Cardiac septum (tissue), 1 donor: ENCODE measurements at places on chromosomes 3 and 15. TPM values are rescaled to one million over a fixed set of nuclear protein-coding genes. Genes with fewer than 3 reads are reported as not detected.

DNA sequence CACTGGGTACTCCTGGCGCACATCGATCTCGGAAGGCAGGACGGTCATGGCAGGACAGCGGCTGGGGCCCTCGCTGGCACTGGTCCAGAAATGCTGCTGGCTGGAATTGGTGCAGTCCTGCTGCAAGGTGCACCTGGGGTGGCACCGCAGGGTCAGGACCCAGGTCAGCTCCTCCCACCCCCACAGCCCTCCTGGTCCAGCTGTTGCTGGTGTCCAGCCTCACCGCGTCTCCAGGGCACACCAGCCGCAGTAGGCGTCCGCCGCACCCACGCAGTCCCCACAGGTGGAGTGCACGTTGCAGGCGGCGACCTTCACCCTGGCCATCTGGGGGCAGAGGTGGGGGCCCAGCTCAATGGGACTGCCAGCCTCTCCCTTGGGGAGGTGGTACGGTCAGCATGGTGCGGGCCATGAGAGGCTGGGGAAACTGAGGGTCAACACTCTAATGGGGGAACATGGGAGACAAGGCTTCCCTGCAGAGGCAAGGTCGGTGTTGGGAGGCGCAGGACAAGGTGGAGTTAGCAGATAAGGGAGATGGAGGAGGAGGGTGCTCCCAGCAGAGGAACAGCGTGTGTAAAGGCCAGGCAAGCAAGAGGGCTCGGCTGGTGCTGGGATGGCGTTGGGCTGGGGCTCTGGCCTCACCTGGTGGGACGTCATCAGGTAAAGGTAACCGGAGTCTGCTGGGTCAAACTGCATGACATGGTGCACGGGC, 20.4 kb downstream of the PLXND1 start:
- no peak for DNase-seq

DNA sequence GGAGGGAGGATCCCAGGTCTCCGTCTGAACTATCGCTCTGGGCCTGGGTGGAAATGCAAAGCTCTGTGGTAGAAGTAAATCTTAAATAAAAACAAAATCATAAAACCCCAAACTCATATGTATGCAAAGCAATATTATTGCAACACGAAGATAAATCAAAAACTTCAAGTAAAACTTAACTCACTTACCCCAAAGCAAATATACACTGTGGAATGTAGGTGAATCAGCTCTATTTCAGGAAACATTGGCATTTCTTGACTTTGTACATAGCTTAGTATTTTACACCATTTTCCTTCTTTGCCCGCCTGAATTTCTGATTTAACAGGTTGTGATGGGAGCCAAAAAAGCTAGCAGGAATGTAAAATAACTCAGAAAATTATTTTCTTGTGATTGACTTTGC, 126.2 kb downstream of the TPRG1 start:
- no peak for DNase-seq

- DNase-seq, result no peak
Measured at GRCh38 chr15:52220937-52221660, 29.9 kb upstream of the GNB5 start.

- no peak for DNase-seq
Measured at GRCh38 chr3:25038271-25038670, 389.8 kb upstream of the RARB start.

- no peak for DNase-seq
Measured at GRCh38 chr3:56314842-56315241, 153.4 kb downstream of the ERC2 start.

- DNase-seq, result no peak
Measured at GRCh38 chr3:38379201-38379770, 32.7 kb downstream of the XYLB start.

DNA sequence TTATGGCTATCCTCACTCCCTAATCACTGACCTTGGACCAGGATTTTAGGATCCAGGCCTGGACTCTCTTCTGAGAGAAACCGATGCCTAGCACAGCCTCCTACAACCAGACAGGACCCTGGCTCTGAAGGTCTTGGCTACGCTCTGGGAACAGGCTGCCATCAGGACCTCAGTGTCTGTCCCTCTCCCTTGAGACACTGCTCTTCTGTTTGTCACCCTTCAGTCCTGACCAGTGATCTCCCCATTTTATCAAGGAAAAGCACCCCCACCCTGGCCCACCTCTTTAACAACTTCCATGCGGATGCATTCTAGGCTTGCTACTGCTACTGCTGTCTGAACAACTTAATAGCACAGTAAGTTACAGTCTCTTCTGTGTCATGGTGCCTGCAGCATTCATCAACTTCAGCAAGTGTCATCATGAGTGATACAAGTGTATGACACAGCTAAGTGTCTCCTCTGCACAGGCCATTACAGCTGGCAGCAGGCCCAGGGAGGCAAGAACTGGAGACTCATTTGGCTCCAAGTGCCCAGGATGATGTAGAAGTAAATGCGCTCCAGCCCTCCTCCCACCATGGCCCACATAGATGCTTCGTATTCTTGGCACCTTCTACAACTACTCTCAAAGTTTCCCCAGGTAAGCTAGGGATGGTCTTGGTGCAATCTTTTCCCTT, 302.4 kb downstream of the EPHB1 start:
- no peak for DNase-seq

DNA sequence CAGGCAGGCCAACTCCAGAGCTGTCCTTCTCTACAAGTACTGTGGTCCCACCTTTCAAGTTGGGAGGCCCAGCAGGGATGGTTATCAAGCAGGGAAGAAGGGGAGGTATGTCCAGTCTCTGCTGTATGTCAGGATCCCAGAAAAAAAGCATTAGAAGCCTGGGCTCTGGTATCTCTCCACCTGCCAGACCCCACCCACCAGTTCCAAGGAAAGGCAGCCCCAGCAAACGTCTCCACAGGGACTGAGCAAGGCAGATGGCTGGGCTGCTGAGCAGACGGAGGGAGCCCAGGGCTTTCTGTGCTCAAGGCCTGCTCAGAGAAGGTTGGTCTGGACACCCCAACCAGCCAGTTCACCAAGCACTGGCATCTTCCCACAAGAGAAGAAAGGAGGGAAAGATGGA, 287.8 kb downstream of the XXYLT1 start:
- no peak for DNase-seq

DNA sequence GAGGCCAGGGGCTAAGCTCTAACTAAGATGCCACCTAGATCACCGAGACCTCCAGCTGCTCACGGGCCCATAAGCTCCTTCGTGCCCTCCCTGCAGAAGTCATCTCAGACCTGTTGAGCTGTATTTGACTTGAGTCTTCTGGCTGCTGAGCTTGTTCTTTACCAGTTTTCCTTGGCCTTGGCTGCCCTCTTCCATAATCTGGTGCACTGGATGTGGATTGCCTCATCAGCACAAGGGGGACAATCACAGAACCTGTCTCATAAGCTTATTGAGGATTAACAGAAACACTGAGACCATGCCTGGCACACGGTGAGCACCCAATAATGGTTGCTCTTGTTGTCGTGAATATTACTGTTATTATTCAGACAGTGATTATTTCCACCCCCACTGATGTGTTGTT, 101.1 kb downstream of the EPHB1 start:
- DNase-seq, result no peak

DNA sequence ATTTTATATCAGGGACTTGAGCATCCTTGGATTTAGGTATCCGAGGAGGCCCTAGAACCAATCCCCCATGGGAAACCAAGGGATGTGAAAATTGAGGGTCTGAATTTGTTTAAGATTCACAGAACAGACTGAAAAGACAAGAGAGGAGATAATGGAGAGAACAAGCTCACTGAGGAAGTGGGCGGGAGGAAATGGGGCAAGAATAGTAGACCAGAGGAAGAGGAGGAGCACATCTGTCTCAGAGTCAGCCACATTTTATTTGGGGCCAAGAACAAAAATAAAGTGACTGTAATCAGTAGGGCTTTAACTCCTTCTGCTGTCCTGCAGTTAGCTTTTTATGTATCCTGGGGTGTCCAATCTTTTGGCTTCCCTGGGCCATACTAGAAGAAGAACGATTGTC, 63.8 kb downstream of the BLM start:
- DNase-seq, result no peak

DNA sequence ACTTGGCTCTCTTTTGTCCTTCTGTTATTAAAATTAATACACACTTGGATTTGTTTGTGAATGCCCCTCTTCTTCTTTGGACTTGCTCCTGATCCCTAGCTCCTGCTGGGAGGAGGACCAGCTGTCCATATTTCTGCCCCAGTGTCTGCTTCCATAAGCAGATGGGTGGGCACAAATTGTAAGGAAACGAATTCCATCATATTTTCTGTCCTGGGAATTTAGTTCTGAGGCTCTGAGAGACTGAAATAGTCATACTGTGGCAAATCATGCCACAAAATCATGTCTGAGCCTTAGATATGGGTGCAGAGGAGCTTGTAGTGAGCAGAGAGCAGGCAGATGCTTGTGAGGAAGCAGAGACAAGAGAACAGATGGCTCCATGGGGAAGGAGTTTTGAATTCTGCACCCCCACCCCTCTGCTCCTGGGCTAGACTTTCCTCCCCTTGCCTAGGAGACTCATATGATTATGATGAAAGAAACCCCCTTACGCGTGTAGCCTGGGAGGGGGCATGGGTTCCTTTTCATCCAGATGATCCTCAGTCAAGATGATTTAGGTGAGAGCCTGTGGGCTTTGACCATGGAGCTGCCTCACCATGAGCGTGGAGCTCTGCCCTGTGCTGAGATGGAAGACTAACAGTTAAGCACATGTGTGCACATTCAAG, 50.6 kb downstream of the SV2B start:
- DNase-seq, result no peak

DNA sequence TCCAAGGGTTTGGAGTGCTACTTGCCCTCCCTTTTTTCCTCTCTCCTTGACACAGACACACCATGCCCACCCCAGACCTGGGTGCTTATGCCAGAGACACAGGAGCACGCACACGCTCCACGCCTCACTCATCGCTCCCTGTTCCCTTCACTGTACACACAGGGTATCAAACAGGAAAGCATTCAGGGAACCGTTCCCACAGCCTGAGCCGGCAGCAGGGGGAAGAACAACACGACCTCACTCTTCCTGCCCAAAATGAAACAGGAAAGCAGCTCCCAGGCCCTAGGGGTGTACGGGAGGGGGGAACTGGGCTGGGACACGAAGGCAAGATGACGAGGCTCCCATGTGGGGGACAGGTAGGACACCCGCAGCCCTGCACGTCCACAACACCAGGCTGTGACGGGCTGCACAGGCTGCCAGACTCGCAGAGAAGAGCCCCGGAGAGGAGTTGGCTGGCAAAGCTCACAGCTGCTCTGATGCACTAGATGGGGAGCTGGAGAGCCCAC, 11.2 kb downstream of the DLL4 start:
- DNase-seq, result no peak

DNA sequence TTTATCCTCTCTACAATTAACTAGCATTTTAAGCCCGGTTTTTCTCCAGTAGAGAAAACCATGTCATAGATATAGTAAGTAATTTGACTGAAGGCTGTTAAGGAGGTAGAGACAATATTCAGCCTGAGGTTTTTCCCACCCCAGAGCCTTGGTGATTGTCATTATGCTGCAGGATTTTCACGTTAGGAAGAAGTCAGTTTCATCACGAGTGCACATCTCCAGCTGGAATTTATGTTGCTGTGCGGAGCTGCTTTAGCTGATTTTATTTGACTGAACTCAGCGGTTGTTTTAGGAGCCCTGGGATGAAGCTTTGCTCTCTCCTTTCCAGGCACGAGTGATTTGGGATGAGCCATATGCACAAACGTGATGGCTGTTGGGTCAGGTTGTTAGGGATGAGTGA, 271.3 kb upstream of the RGMA start:
- no peak for DNase-seq

GRCh38 chr3:129577925-129578786, 28.3 kb downstream of the PLXND1 start:
- no peak for DNase-seq

GRCh38 chr3:31688984-31689383, 156.3 kb downstream of the STT3B start:
- no peak for DNase-seq

The GRAMD2A gene
- total RNA-seq, result not detected

The EEF1AKMT4 gene
- total RNA-seq, result 1.5 TPM

The LRRK1 gene
- total RNA-seq, result 3.5 TPM

The TGM5 gene
- total RNA-seq, result not detected

The SLC9C1 gene
- total RNA-seq, result 3.9 TPM

The CAND2 gene
- total RNA-seq, result 62.6 TPM

The C3orf70 gene
- 2.2 TPM for total RNA-seq

The CHL1 gene
- total RNA-seq, result 2.5 TPM
